ENCODE measurements at places on chromosomes 16 and 17. TPM values are rescaled to one million over a fixed set of nuclear protein-coding genes. Genes with fewer than 3 reads are reported as not detected.

DNA sequence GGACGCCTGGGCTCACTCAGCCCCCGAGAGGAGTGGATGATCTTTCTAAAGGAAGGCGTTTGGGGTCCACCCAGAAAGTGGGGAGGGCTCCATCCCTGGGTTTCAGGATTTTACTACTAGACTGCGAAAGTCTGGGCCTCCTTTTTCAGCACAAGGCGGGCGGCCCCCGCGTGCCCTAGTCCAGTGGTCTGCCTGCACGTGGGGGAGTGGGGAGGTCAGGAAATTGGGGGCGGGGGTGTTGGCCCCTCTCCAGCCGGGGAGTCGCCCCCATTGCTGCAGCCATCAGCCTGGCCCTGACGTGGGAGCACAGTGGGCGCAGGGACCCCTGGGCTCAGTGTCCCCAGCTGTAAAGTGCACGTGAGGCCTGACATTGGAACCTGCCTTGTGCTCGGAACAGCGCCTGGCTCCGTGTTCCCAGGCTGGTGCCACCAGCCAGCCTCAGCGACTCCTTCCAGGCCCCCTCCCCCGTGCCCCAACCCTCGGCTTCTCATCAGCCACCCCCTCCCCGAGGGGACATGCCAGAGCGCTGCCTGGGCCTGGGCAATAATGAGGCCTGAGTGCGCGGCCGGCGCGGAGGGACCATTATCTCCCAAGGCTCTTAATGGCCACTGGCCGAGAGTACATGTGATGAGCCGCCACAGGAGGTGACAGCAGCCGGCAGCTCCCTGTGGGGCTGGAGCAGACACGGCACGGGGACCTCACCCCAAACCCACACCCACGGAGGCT lies 2.4 kb upstream of the C1QTNF8 start:
- DNase-seq, result no peak

- DNase-seq, result peak; percentile 30
Measured at GRCh38 chr16:19524616-19525384, 1.1 kb downstream of the CCP110 start.

- DNase-seq, result peak; percentile 84
Measured at GRCh38 chr17:9928601-9929333, 23.7 kb upstream of the RCVRN start.

- no peak for DNase-seq
Measured at GRCh38 chr16:58218786-58219185, 20.9 kb upstream of the CSNK2A2 start.

DNA sequence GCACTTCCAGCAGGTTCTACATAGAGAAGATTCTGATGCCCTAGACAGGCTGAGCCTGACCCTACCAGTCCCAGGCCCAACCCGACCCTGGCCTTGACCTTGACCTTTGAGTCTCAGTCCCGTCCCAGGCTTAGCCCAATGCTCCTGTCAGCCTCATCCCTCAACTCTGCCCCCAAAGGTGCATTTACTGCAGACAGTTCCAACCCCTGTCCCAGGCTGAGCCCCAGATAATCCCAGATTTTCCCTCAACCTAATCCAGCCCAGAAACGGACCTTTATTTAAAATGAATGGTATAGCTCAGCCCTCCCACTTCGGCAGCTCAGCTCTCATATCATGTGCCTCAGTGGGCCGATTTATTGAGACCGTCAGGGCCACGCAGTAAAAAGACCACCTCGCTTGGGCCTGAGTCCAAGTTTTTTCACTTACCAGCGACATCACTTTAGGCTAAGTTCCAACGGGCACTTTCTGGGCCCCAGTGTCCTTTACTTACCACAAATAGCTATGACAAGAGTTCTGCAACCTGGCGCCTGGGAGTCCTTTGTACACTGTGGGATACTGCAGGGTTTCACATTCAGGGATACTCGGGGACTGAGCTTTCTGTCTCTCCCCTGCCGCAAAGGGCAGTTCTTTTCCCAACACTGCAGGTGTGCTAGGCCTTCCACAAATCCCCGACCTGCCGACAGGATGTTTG lies 89.5 kb downstream of the WSCD1 start:
- DNase-seq, result no peak

Gene SLC16A5
- 20.7 TPM for total RNA-seq

DNA sequence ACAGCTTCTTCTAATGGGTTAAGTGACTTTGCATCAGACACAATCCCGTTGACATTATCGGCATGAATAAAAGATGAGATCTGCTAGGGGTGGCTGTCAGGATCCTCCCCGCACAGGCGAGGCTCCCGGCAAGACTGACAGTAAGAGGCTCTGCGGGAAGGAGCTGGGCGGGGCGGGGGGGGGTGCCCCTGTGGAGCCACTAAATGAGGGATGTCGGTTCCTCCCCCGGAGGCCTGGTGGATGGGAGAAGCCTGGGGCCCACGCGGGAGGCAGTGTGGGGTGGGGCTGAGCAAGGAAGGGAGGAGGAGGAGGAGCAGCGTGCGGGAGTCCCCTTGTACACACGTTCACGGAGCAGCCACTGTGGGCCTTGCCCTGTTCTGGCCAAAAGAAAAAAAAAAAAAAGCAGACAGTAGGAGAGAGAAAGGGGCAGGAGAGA lies 190.9 kb upstream of the GSE1 start:
- peak; percentile 65 for DNase-seq

GRCh38 chr17:1074886-1075605 lies 78.1 kb downstream of the TIMM22 start:
- DNase-seq, result peak; percentile 34

GRCh38 chr17:55743103-55743679 lies 7.7 kb upstream of the PCTP start:
- DNase-seq, result no peak

DNA sequence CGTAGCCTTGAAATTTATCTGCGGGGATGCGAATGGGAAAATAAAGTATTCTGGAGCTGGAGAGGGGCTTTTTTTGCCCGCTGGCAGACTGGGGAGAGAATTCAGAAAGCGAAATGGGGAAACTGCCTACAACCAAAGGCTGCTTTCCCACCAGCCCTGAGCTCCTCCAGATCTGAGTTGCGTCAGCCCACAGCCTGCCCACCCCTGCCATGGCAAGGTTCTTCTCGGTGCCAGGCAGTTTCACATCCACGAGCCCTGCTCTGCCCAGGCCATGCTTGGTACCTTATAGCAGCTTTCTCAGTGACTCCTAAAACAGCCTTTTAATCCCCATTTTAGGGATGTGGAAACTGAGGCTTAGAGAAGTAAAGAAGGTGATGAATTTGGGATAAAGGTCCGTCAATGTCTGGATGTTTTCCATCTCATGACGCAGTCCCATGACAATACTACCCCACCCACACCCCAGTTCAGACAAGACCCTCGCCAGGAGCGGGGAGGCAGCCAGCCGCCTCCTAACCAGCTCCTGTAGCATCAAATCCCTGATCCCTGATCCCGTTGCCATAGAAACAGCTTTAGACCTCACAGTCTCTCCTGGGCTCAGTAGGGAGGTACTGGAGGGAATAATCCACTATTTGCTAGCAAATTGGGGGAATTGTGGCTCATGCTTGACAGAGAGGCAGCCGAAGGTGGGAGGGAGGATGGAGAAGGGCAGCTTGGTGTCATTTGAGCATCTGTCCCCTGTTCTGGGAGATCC lies 113.5 kb downstream of the MGAT5B start:
- DNase-seq, result no peak

- DNase-seq, result no peak
Measured at GRCh38 chr17:18194394-18194793, 10.8 kb downstream of the ALKBH5 start.

GRCh38 chr17:75348386-75349012 lies 57.0 kb downstream of the GRB2 start:
- no peak for DNase-seq

GRCh38 chr17:29559640-29560039 lies 7.2 kb downstream of the ABHD15 start:
- DNase-seq, result no peak

- no peak for DNase-seq
Measured at GRCh38 chr16:48504216-48504615, 105.8 kb downstream of the N4BP1 start.

DNA sequence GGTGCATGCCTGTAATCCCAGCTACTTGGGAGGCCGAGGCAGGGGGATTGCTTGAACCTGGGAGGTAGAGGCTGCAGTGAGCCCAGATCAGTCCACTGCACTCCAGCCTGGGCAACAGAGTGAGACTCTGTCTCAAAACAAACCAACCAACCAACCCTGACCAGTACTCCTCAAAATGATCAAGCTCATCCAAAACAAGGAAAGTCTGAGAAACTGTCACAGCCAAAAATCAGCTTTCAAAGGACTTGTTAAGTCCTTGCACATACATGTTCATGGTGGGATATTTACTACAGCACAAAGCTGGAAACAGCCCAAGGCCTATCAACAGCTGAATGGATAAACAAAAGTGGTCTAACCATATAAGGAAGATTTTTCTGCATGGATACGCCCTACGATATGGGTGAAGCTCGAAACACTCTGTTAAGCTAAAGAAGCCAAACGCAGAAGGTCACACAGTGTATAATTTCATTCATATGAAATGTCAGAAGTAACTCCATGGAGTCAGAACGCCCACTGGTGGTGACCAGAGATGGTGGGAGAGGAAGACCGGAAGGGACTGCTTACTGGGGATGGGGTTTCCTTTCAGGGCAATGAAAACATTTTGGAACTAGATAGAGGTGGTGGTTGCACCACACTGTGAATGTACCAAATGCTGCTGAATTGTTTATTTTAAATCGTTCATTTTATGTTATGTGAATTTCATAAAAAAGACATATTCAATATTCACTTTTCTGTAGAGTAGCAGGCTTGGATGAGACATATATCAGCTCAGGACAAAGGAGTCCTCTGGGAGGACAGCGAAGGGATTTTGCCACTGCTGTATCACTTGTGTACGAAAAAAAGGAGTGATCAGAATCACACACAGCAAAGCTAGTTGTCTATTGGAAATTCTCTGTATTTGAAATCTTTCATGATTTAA lies 17.7 kb downstream of the CCL17 start:
- DNase-seq, result peak; percentile 85

DNA sequence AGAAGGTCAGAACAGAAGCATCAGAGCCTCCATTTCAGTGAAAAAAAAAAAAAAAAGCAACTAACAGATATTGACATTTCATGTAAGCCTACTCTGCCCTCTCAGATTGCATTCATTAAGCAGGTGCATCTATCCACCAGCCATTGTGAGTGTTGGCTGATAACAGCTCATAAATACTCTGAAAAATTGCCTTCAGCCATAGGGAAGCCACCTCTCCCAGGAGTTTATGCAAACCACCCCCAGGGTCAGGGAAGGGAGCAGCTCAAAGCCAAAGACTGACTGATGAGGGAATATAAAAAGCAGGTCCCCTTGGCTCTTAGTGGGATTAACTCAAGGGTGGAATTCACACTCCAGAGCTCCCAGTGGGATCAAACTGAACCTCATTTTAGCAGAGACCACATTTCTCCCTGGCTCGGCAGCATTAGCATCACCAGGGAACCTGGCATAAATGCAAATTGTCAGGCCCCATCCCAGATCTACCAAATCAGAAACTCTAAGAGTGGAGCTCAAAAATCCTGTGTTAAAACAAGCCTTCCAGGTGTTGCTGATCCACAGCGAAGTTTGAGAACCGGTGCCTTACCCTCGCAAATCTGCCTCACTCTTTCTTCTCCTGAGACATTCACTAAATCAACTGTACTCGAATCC lies 14.2 kb downstream of the APOH start:
- DNase-seq, result no peak

- DNase-seq, result no peak
Measured at GRCh38 chr16:79261944-79262552, 338.5 kb downstream of the MAF start.

DNA sequence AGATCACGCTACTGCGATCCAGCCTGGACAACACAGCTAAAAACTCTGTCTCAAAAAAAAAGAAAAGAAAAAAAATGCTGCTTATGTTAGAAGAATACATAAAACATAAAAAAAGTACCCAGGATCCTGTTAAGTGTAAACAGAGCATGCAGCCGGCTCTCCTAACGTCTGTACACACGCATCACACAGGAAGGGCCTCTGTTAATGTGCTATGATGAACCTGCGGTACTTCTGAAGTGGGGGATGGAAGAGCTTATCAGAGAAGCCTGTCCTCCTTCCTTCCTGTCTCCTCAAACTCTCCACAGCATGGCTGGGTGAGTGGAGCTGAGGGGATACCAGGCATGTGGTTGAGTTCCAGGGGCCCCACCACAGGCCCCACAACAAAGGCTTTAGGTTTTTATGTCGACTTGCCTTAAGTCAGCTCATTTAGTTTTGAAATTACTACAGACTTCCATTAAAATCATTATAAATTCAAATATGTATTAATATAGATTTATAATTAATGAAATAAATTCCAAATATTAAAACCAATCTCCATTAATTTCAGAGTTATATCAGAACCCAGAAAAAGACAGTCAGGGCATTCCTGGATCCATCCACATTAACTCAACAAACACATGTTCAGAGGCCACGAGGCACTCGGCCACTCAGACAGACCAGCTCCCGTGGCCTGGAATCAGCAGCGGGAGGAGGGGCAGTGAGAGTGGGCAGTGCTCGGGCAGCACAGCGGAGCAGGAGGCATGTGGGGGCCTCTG lies 11.7 kb downstream of the CCDC57 start:
- no peak for DNase-seq

- DNase-seq, result no peak
Measured at GRCh38 chr16:56997931-56998330, 8.6 kb downstream of the NLRC5 start.

DNA sequence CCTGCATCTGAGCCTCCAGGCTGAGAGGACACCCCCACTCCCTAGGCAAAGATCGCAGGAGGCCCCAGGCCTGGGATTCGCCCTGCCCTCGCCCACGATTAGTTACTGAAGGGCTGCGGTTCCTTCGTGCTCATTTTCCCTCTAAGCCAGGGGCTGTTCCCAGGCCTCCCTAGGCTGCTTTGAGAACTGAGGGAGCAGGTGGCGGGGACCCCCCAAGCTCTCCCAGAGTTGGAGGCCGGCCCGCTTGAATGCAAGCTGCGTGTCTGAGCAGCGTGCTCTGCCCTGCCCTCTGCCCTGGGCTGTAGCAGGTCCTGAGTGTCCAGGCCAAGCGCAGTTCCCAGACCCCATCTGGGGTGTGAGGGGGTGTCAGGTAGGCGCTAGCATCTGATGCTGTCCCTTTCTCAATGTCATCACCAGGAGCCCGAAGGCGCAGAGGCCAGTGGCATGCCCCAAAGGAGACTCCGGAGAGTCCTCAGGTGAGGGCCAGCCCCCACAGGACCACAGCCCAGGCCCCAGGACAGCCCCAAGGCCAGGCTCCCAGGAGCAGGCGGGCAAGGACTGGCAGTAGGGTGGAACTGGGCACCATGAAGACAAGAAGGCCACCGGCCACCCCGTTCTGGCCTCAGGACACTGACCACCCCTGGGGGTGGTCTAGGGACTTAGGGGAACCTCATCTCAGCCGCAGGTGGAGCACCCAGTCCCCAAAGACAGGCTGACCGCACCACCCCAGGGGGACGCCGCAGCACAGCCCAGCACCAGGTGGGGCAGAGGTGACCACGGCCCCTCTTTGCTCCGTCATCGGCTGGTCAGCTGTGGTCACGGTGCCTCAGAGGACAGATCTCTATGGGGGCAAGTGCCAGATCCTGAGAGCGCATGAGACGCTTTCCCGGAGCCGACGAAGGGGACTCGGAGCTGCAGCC lies 14.6 kb downstream of the ENDOV start:
- DNase-seq, result no peak

- DNase-seq, result peak; percentile 52
Measured at GRCh38 chr17:55237841-55238178, 26.9 kb upstream of the HLF start.

Gene TEX19
- not detected for total RNA-seq
